Stimulated activated memory B cell treated with anti-CD40 and anti-IgM and Interleukin-4, amounts not matched to agents 10 μg/mL and 1 μg/mL and 100 μg/mL, for 72 hours (primary cell): ENCODE measurements at places on chromosomes 2 and 18.

DNA sequence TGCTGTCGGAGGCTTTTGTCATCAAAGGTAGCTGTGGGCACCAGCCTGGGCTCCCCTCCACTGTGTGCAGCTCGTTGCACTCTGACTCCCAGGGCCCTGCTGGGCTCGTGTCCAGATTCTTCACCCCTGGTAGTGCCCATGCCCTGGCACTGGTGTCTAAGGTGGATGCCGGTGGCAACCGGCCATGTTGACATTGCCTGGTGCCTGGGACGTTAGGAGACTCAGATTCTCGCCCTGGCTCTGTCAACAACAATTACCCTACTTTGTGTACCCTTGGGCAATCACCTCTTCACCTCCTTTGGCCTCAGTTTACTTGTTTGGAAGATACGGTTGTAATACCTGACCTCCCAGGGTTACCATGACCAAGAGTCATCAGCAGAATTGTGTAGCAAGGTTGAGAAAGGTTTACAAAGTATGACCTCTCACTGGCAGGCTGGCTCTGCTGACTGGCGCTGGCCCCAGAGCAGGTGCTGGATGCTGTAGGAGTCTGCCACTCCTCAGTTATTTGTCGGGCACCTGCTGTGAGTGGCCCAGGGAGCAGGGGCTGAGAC, 41.5 kb upstream of the MCFD2 start:
- ATAC-seq, result no peak

DNA sequence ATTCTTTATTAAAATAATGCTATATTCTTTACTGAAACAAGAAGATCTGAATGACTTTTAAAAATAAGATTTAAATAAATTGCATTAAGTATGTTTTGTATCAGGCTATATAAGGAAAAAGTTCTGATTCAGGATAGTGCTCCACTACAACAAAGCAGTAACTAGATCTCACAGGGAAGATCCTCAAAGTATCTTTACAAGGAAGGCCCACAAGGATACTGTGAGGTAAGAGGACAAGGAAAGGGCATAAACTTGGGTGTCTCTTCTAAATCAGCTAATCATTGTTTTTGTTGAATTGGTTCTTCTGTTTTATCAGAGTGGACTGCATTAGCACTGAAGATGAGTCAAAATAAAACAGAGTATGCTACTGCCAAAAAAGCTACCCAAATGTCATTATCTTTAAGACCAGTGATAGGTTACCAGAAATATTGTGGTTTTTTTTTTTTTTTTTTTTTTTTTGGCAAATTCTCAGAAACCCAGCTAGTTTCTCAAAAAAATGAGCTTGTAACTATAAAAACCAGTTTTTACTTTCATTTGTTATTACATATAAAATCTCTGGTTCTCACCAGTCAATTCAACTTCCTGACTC, 160.9 kb downstream of the BAZ2B start:
- ATAC-seq, result no peak

DNA sequence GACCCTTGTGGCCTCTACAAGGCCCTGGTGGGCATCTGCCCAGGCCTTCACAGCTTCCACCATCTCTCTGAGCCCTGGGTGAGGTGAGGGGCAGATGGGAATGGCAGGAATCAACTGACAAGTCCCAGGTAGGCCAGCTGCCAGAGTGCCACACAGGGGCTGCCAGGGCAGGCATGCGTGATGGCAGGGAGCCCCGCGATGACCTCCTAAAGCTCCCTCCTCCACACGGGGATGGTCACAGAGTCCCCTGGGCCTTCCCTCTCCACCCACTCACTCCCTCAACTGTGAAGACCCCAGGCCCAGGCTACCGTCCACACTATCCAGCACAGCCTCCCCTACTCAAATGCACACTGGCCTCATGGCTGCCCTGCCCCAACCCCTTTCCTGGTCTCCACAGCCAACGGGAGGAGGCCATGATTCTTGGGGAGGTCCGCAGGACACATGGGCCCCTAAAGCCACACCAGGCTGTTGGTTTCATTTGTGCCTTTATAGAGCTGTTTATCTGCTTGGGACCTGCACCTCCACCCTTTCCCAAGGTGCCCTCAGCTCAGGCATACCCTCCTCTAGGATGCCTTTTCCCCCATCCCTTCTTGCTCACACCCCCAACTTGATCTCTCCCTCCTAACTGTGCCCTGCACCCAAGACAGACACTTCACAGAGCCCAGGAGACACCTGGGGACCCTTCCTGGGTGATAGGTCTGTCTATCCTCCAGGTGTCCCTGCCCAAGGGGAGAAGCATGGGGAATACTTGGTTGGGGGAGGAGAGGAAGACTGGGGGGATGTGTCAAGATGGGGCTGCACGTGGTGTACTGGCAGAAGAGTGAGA, 2.0 kb downstream of the PROC start:
- no peak for ATAC-seq

GRCh38 chr2:43004879-43005244, 212.5 kb upstream of the HAAO start:
- no peak for ATAC-seq

DNA sequence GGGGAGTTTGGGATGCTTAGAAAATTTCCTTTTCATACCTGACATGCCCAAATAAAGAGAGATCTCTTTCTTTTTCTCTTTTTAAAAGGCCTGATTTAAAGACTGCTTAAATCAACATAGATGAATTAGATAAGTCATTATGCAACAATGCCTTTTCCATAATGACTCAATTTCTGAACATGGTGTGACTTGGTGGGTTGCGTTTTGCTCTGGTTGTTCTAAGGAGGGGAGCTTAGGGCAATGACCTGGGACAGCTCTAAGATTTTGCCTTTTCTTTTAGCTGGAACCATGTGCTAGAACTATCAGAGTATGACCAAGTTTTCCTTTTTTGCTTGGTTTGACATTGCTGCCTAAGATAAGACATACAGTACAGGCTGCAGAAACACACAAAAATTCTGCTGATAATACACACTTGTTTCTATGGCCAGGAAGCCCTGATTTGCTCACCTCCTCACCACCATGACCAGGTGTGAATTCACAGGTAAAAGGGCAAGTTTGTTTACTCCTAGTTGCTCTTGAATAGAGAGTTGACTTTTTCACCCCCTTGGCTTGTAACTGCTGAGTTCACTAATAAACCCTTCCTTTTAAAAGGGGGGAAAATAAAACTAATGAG, 58.1 kb upstream of the IL1RL1 start:
- ATAC-seq, result no peak

DNA sequence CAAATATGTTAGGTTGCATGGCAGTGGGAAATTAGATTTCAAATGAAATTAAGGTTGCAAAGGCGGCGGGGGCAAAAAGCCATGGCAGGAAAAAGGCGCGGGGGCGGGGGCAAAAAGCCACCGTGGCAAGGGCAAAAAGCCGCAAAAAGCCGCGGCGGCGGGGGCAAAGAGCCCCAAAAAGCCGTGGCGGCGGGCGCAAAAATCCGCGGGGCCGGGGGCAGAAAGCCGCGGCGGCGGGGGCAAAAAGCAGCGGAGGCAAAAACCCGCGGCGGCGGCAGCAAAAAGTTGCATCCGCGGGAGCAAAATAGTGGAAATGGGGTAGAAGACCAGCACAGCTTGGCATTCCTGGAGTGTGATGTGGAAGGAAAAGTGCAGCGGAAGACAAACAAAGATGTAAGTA, 417.1 kb downstream of the ANKRD30B start:
- no peak for ATAC-seq

- no peak for ATAC-seq
Measured at GRCh38 chr18:12689256-12689850, 13.2 kb downstream of the CEP76 start.

DNA sequence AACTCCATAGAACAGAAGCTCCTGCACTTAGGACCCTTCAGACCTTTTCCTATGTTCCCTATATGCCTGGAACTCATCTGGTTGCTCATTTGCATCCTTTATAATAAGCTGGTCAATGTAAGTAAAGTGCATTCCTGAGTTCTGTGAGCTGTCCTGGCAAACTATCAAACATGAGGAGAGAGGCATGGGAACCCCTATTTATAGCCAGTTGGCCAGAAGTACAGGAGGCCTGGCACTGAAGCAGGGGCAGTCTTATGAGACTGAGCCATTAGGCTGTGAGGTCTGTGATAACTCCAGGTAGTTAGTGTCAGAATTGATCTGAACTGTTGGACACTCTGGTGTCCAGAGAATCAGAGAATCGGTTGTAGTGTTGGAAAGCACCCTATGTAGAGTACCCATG, 88.4 kb downstream of the EHD3 start:
- ATAC-seq, result no peak

DNA sequence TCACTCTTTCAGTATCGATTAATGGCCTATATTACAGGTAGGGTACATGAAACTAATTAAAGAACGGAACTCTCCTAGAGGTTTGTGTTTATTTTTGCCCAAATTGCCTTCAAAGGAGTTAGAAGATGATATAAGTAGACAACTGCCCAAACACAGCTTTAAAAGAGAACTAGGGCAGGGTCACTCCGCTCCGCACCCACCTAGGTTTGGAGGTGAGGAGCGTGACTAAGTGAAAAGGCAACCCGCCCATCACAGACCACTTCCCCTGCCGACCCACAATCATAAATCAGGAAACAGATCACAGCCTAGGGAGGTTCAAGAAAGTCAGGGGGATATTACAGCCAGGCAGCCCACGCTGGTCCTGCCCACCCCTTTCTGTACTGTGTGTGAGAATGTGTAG, 166.7 kb downstream of the C1D start:
- no peak for ATAC-seq
